ENCODE measurements at places on chromosomes 12 and 14.

DNA sequence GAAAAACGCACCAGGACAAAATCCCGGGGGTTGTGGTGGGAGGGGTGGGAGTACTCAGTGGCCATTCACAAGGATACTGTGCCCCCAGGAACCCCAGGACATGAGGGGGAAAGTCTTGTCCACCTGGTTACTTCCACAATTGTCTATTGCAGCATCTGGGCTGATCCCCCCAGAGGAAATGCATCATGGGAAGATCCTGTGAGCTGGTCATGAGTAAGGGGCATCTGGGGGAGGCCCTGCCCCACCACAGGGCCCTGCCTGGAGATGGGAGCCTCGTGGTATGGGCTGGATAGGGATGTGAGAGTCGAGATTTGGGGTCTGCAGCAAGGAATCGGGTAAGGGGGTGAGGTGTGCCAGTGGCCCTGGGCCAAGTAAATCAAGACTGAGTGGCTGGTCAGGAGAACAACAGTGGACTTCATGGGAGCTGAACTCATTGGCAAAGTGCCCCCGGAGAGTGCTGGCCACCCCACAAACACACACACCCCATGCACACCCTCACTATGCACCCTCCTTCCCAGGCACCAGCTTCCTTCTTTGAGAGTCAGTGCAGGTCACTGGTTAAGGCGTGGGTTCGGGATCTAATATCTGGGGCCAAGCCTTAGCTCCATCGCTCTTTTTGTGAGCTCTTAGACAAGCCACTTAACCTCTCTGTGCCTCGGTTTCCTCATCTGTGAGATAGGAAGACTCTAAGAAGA is 3.0 kb upstream of the SERPINA1 start:
- no peak for DNase-seq

- no peak for DNase-seq
Measured at GRCh38 chr12:107331471-107331870, 238.1 kb upstream of the CRY1 start.

- DNase-seq, result no peak
Measured at GRCh38 chr12:114750917-114751316, 66.9 kb upstream of the TBX3 start.

- no peak for DNase-seq
Measured at GRCh38 chr12:18146363-18146762, 56.4 kb upstream of the RERGL start.

GRCh38 chr14:30272848-30273832 is 285.8 kb upstream of the G2E3 start:
- no peak for DNase-seq

- DNase-seq, result no peak
Measured at GRCh38 chr12:106205208-106206069, 42.4 kb downstream of the CKAP4 start.

DNA sequence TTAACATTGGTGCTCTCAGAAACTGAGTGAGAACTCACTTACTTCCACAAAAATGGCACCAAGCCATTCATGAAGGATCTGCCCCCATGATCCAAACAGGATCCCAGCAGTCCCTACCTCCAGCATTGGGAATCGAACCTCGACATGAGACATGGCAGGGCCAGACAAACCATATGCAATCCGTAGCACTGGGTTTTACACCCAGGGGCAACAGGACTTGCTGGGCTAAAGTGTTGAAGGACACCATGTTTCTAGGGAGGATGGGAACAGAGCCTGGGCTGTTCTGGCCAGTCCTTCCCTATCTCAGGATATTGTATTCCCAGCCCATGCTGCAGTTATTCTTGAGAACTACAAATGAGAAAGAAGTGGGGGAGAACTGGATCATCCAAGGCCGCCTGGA is 36.6 kb downstream of the SERPINA3 start:
- no peak for DNase-seq

GRCh38 chr12:107736914-107737313 is 24.0 kb downstream of the PRDM4 start:
- no peak for DNase-seq

DNA sequence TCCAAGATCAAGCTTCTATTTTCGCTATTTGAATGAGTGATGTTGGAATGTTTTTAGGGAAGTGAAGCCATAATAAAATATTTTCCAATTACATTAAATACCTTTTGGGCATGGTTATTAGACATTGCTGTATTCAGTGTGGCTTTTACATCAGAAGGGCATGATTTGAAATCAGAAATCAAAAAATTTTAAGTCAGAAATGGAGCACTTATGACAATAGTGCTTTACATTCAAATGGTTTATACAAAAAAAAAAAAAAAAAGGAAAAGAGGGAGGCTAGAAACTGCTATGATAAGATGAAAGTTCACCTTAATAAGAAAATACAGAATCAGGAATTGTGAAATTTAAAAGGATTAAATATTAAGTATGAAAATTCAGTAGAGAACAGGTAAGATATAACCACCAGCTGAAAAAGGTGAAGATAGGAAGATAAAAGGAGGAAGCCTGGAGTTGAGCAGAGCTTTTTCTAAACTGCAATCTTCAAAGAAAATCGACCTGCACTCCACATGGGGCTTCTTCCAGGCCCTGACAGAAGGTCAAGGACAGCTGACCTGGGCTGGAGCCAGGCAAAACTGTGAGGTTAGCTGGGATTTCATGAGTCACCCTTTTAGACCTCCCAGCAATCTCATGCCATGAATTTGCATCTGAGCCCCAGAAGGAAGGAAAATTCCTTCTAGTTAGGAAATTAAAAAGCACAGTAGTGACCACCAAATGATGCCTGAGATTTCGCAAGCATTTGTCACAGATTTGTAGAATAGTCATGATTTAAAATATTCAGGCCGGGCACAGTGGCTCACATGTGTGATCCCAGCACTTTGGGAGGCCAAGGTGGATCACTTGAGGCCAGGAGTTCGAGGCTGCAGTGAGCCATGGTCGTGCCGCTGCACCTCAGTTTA is 23.4 kb upstream of the BMP4 start:
- no peak for DNase-seq

- DNase-seq, result no peak
Measured at GRCh38 chr12:120841525-120841924, 62.6 kb downstream of the SPPL3 start.

DNA sequence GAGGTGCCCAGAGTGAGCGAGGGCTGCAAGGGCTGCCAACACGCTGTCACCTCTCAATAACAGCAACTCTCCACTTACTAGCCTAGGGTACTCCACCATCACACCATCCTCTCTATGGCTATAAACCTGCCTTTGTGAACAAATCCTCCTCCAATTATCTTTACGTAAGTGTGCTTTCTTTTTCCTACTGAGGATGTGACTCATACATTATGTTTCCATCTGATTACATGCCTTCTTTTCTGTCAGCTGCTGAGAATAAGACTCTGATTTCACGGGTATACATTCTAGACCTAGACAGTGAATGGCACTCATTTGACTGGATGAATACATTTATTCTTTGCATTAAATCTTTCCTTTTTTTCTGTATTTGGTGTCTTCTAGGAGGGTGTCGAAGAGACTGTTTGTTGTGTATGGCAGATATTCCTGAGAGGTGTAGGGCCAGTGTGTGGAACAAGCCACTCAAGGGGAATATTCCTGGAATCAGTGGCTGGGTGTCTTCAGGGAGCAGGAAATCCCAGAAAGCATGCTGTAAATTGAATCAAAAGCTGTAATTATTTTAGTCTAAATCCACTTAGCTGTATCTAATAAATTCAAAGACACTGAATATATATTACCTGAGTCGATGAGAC is 327.3 kb upstream of the TMTC1 start:
- DNase-seq, result no peak

GRCh38 chr14:60245380-60246177 is 3.4 kb upstream of the PPM1A start:
- DNase-seq, result no peak

DNA sequence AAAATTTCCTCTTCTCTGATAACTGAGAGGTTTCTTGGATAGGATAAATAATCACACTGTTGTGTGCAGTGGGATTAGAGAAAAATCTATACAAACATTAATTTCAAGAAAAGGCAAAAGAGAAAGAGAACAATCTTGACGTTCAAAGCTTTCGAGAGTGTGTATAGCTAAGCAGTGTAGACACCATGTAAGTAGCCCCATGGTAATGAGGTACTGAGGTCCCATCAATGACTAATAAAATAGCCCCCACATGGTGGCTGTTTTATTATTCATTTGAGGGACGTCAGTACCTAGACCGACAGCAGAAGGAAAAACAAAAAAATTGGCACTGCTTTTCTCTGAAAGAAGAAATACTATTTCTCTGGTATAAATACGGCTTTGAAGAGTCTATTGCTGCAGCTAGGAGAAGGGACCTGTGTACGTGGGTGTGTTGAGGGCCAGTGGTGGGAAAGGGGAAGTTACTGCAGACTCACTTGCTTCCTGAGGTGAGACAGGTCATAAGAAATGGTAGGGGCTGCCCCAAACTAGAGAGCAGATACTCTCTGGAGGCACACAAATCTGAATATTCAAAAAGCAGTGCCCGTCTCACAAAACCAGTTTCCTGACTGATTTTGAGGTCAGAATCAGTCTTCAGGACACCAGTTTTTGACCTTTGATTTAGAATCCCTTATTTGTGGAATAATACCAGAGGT is 339.8 kb downstream of the EMP1 start:
- no peak for DNase-seq

GRCh38 chr14:71319666-71320065 is 412.4 kb downstream of the PCNX1 start:
- no peak for DNase-seq

DNA sequence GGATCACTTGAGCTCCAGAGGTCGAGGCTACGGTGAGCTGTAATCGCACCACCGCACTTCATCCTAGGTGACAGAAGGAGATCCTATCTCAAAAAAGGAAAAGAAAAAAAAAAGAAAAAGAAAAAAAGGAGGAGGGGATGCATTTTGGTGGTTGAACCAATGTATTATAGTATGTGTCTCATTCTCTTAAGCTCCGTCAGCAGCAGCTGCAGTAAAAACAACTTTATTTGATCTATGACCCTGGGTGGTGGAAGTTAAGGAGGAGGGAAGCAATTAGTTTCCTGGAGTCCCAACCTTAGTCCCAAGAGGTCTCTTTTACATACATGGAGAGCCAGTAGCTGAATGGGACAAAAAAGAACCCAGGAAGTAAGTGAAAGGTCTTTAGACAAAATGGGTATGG is 26.8 kb upstream of the APOF start:
- no peak for DNase-seq

- DNase-seq, result no peak
Measured at GRCh38 chr12:38102197-38102596, 214.4 kb upstream of the ALG10B start.
